ENCODE measurements at places on chromosomes 16 and 17. TPM values are rescaled to one million over a fixed set of nuclear protein-coding genes. Genes with fewer than 3 reads are reported as not detected.

IRX5 gene
- total RNA-seq = 0.60 TPM

QRICH2 gene
- 4.8 TPM for total RNA-seq

COIL gene
- 14.6 TPM for total RNA-seq

ATP2A3 gene
- 14.6 TPM for total RNA-seq

RNU2-1 gene
- total RNA-seq = not detected

CAVIN1 gene
- total RNA-seq = 374 TPM

C17orf100 gene
- 0.59 TPM for total RNA-seq

CEP112 gene
- total RNA-seq = 9.7 TPM

ZG16 gene
- not detected for total RNA-seq

KRTAP2-1 gene
- not detected for total RNA-seq

PIRT gene
- total RNA-seq = not detected

Measured in smooth muscle cell of the umbilical artery (primary cell).